NCI-H1436 treated with DMSO at 0.1 percent for 48 hours (cell line): ENCODE measurements at places on chromosomes 7 and 10.
A peak's percentile ranks its signal among the peaks of the same experiment; 100 is the strongest.

DNA sequence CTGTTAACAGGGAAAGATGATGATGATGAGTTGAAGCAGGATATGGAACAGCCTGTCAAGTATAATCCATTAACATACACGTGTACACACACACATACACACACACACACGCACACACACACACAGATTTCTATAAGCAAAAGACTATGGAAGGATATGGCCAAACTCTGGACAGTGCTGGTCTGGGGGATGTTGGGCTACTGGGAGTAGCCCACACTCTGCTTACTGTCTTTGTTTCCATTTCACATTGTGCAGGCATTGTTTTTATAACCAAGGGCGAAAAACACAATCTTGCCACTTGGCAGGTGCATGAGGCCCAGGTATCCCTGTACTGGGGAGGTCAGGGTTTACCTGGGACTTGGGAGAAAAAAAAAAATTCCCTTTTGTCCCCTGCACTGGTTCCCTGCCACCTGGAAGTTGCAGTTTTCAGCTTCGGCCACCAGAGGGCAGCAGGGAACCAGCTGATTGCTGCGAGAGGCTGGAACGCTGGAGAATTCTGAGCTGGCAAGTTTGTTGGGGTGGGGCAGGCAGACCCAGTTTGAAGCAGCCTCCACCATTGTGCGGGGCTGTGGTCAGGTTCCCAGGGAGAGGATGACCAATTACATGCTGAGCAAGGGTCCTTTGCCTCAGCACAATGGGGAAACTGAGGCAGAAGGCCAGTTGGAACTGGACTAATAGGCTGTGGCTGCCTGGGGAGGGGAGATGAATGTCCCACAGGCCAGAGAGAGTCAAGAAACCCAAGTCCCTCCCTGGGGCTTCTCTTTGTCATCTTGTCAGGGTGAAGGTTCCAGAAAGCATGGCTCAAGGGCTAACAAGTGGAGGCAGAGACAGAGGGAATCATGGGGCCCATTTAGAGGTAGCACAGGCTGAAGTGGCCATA lies 27.3 kb downstream of the PPIF start:
- DNase-seq = no peak

DNA sequence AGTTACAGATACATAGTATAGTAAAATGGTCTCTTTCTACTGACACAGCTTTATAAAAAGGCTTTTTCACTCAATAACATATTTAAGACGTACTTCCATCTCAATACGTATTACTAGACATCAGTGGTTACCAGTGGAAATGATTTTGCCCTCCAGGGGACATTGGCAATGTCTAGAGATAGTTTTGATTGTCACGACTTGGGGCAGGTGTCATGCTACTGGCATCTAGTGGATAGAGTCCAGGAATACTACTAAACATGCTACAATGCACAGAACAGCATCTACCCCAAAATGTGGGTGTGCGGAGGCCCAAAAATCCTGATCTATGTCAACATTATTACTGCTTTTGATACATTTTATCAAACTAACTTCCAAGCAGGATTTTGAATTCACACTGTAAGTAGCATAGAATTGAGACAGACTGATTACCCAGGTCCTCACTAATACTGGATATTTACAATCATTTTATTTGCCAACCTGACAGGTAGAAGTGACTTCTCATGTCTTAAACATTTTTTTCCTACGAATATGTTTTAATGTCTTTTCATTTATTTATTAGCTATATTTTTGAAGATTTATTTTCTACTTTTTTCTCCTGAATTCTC lies 53.8 kb downstream of the HGF start:
- DNase-seq = no peak

GRCh38 chr7:137930581-137930980 lies 71.3 kb downstream of the CREB3L2 start:
- no peak for DNase-seq

DNA sequence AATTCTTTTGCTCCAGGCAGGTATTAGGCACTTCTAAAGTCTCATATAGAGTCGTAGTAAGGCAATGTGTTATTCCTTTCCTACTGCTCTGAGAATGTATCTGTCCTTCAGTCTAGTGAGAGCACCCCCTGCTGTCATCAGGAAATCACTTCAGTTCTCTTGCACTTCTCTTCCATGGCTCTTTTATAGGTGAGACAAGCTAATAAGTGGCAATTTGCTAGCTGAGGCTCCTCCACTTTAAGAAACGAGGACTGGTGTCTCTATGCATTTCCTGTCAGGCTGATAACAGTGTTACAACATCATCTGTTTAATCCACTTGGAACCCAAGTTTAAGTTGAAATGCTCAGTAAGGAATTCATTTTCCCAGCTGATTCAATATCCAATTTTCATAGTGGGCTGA lies 350.6 kb downstream of the TFEC start:
- peak; percentile 13 for DNase-seq

- DNase-seq = no peak
Measured at GRCh38 chr10:131625041-131625440, 275.8 kb upstream of the PPP2R2D start.

- no peak for DNase-seq
Measured at GRCh38 chr7:37287131-37287855, 161.4 kb downstream of the ELMO1 start.

- no peak for DNase-seq
Measured at GRCh38 chr10:98587156-98587837, 140.6 kb upstream of the HPS1 start.

- no peak for DNase-seq
Measured at GRCh38 chr7:2460188-2460587, 16.0 kb downstream of the GRIFIN start.

DNA sequence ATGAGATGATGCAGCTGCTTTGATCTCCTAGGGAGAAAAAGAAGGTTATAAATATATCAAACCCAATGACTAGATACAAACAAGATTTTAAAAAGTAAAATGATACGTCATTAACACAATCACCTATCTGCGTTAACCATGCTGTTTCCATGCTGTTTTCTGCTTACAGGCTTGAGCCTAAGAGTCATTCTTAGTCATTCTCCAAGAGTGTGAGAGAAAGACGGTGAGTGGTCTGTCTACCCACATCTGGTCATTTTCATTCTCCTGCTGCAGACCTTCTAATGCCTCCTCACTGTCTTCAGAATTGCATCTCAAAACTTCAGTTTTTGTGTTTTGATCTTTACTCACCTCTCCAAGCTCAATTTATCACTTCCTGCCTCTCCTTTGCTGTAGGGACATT lies 98.0 kb upstream of the ELMO1 start:
- no peak for DNase-seq

GRCh38 chr7:5429253-5429856 lies 5.7 kb upstream of the TNRC18 start:
- DNase-seq = no peak
